ENCODE measurements at places on chromosomes 6 and 20. TPM values are rescaled to one million over a fixed set of nuclear protein-coding genes. Genes with fewer than 3 reads are reported as not detected.

Gene RBM24
- polyA plus RNA-seq: 9.1 TPM

Gene ACOT8
- polyA plus RNA-seq: 27.0 TPM

Gene FRK
- polyA plus RNA-seq: 0.31 TPM

Gene TFAP2C
- polyA plus RNA-seq: not detected

Gene DCBLD1
- polyA plus RNA-seq: 14.9 TPM

Gene PRL
- not detected for polyA plus RNA-seq

Gene HSPA12B
- 0.09 TPM for polyA plus RNA-seq

Gene MAS1
- polyA plus RNA-seq: not detected

Gene EFCAB8
- polyA plus RNA-seq: not detected

Gene LCA5
- 4.2 TPM for polyA plus RNA-seq

Gene RAET1L
- polyA plus RNA-seq: not detected

Gene TCF21
- 32.2 TPM for polyA plus RNA-seq

Gene CLPSL2
- polyA plus RNA-seq: not detected

Gene DNAH8
- not detected for polyA plus RNA-seq

Gene ADGRB3
- not detected for polyA plus RNA-seq

Gene ARMH2
- not detected for polyA plus RNA-seq

Gene LPA
- polyA plus RNA-seq: not detected

Gene KIF25
- not detected for polyA plus RNA-seq

GRCh38 chr20:14832630-14833029 lies 495.2 kb upstream of the FLRT3 start:
- DNase-seq: no peak

GRCh38 chr6:16324606-16325225 lies 86.3 kb downstream of the GMPR start:
- DNase-seq: no peak

GRCh38 chr6:10414756-10415616 lies at the start of gene TFAP2A:
TFAP2A (minus strand) TSS chr6:10415074; CDS start chr6:10414991, 83 bp downstream.
- DNase-seq: no peak

DNA sequence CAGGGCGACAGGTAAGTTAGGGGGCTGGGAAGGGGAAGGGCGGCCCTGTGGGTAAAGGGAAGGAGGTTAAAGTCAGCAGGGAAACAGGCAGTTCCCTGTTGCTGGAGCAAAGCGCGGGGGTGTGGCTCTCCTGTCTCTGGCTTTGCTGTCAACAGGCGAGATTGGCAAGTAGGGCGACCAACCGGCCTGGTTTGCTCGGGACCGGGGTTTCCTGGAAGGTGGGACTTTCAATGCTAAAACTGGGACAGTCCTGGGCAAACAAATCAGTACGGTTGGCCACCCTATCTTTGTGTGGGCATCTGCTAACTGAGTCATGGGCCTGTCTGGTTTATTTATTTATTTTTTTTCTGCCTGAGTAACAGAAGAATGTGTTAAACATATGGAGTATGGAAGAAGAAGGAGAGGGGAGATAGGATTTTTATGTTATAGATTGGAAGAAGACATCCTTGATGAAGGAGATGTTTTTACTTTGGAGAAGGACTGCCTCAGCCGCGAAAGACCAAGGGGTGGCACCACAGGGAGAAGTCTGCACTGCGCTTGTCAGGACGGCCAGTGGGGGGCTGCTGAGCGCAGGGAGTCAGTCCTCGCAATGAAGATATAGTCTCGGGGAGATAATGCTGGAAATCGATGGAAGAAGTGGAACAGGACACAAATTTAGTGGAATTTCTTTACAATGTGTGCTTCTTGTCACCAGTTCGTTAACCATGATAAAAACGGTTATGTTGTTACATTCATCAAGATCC lies 43.4 kb upstream of the ESR1 start:
- DNase-seq: peak; percentile 41

DNA sequence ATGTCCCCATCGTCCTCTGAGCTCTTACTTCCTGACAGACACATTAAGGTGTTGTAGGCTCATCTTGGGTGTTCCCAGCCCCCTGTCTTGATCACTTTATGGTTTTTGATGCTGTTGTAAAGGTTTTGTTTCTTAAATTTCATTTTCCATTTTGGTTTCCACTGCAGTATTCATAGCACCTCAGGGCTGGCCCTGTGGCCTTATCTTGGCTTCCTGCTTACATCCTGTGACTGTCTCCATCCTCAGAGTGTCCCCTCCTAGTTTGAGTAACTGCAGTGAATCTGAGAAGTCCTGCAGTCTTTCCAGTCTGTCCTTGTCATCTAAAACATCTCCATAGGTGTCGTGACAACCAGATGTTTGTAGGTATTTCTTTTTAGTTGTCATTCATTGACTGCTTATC lies 50.9 kb downstream of the JARID2 start:
- DNase-seq: no peak

- no peak for DNase-seq
These were observed 17.7 kb upstream of the BCLAF1 start for GRCh38 chr6:136307351-136307750.

DNA sequence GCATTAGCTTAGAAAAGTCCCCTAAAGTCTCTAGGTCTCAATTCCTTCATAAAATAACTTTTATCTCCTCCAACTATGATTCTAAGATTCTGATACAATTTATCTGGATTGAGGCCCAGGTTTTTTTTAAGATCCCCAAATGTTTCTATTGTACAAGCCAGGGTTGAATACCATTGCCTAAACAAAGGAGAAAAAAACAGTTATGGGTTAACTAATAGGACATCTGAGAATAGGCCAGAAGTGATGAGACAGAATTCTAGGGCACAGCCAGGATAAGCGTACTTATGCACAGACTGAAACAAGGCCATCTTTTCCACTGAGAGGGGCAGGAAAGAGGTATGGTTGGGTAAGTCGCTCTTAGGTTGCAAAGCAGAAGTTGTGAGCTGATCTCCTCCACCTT lies 26.4 kb downstream of the EPB41L2 start:
- no peak for DNase-seq

- no peak for DNase-seq
These were observed 45.5 kb upstream of the HLA-E start for GRCh38 chr6:30443657-30444450.

GRCh38 chr20:32480371-32481241 lies 104.5 kb downstream of the NOL4L start:
- DNase-seq: no peak

DNA sequence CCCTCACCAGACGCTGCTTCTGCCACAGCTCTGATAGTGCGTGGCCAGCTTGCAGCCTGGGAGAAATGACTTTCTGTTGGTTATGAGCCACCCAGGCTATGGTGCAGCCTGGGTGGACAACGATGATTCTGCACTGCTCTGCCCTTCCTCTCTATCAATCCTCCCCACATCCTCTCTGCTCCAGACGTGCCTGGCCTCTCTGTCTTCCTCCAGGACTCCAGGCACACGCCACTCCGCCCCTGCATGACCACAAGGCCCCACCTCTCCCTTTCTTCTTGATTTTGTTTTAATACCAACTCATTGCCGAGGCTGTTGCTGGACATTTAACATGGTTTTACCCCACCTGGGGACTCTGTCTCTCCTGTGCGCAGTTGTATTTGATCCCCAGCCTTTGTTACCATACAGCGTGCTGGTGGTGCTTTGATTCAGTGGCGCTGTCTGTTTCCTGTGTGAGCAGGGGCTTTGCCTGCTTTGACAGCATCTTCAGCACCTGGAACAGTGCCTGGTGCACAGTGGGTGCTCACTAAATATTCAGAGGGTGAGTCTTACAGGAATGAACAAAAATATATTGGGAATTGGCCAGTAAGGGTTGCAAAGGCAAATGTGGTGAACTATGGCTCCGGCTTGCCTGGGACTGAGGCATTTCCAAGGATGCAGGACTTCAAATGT lies 280.9 kb downstream of the CDH26 start:
- no peak for DNase-seq

GRCh38 chr6:74851596-74851995 lies 354.3 kb downstream of the COL12A1 start:
- DNase-seq: peak; percentile 11

- no peak for DNase-seq
These were observed 7.5 kb upstream of the SLA2 start for GRCh38 chr20:36653456-36653855.

GRCh38 chr20:60627751-60628565 lies 624.1 kb upstream of the CDH4 start:
- no peak for DNase-seq

DNA sequence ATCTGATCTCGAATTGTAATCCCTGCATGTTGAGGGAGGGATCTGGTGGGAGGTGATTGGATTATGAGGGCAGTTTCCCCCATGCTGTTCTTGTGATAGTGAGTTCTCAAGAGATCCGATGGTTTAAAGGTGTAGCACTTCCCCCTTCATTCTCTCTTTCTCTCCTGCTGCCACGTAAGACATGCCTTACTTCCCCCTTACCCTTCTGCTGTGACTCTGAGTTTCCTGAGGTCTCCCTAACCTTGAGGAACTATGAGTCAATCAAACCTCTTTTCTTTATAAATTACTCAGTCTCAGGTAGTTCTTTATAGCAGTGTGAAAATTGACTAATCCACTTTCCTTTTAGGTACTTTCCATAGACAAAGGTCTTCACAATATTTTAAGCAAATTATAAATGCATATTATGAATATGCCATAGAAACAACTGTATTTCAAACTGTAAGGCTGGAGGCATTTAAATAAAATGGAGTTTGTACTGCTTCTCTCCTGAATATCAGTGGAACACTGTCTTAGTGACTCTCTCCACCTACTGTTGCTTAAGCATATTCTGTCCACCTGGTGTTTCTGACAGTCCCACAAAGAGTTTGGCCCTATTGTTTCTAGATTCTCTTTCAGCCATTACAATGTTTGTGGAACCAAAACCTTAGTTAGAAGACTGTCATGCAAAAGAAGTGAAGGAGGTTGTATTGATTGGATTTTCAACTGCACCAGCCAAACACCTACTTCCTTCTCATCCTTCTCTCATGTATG lies 24.3 kb upstream of the IL17A start:
- DNase-seq: no peak

- no peak for DNase-seq
These were observed 179.7 kb upstream of the SCGN start for GRCh38 chr6:25472306-25472705.

- DNase-seq: no peak
These were observed 49.8 kb upstream of the ADGRG6 start for GRCh38 chr6:142251930-142252445.

- no peak for DNase-seq
These were observed 825 bp upstream of the FAM135A start for GRCh38 chr6:70412252-70413113.

- no peak for DNase-seq
These were observed 217.2 kb downstream of the BCAS1 start for GRCh38 chr20:53853111-53853713.

DNA sequence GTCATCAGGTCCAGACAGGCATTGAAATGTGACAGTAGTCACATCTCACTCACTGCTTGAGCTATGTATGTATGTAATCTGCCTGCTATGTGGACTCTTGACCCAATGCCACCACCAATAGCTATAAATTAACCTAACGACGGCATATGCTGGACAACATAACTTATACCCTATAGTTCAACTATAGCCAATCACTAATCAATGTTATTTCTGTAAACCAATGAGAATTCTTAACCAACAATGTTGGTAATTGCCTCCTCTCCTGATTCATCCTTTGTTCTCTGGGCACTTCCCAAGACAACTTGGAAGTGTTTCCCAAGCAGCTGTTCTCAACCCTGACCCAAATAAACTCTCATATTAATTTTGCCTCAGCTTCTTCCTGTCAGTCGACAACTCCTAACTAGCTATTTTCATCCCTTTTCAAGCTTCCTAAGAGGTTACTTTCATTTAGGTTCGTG lies 24.1 kb upstream of the SERPINB1 start:
- no peak for DNase-seq

DNA sequence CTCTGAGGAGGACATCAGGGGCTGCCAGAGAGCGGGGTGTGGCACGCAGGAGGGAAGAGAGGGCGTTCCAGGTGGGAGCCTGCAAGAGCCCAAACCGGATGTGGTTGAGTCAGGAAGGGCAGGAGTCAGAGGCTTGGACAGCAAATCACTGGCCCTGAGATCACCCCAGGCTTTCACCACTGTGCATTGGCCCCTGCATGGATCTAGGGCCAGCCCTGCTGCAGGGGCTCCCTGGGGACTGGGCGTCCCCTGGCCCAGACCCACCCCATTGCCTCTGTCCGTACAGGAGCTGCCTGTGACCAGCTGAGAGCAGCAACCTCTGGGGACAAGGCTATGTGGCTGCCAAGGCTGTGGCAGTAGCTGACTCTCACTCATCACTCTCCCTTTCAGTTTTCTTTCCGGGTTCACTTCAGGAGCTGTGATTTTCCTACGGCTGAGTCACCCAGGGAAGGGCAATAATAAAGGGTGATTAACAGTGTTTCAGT lies 33.9 kb downstream of the KCNK17 start:
- no peak for DNase-seq

DNA sequence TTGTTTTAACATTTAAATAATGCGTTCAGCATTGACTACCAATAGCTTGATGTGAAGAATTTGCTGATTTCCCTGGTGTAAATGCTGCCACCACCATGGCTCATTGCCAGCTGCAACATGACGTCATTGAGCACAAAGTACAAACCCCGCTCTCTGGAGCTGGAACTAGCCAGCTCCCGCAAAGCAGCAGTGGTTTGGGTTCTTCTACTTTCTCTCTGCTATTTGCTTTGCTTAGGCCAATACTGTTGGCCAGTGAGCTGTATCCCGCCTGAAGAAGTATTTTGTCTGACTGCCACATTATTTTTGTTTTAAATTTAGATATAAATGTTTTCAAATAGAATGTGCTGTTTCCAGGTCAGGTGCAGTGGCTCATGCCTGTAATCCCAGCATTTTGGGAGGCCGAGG lies 47.4 kb upstream of the KIF13A start:
- no peak for DNase-seq

DNA sequence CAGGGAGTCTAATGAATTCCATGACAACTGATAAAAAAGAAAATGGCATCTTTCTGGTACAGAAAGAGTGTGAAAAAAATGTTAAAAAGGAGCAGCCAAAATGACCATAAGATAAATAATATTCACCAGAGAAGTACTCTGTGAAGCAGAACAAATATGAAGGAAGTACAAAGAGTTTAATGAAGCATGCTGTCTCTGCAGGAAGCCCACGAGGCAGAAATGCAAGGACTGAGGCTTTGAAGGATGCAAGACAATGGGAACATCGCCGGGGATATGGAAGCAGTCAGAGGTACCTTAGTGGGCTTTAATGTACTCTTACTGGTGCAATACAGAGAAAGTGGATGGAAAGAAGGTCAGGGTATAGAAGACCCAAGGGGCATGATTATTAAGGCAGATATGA lies 50.7 kb downstream of the NOX3 start:
- DNase-seq: no peak

- DNase-seq: no peak
These were observed 48.0 kb downstream of the OR2B2 start for GRCh38 chr6:27863962-27864905.

- no peak for DNase-seq
These were observed 50.1 kb downstream of the RBM24 start for GRCh38 chr6:17331238-17331637.

Measured in AG04450 (cell line).